ENCODE measurements at places on chromosomes 11 and 22. TPM values are rescaled to one million over a fixed set of nuclear protein-coding genes. Genes with fewer than 3 reads are reported as not detected.

DNA sequence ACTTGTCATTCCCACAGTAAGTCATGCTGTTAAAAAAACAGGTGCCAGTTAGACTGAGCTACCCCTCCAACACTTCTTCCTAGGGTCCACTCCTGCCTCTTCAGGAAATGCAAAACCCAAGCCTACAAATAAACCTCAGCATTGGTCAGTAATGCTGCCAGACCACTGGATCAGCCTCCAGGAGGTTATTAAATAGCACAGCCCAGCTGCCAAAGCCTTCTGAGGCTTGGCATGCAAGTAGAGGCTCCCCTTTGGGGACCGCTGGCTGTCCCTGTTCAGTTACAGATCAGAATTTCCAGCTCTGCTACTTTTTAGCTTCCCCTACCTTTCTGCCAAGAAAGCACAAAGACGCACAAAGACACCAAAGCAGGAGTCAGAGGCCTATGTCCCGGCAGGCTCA is 33.3 kb downstream of the ABTB2 start:
- no peak for DNase-seq

DNA sequence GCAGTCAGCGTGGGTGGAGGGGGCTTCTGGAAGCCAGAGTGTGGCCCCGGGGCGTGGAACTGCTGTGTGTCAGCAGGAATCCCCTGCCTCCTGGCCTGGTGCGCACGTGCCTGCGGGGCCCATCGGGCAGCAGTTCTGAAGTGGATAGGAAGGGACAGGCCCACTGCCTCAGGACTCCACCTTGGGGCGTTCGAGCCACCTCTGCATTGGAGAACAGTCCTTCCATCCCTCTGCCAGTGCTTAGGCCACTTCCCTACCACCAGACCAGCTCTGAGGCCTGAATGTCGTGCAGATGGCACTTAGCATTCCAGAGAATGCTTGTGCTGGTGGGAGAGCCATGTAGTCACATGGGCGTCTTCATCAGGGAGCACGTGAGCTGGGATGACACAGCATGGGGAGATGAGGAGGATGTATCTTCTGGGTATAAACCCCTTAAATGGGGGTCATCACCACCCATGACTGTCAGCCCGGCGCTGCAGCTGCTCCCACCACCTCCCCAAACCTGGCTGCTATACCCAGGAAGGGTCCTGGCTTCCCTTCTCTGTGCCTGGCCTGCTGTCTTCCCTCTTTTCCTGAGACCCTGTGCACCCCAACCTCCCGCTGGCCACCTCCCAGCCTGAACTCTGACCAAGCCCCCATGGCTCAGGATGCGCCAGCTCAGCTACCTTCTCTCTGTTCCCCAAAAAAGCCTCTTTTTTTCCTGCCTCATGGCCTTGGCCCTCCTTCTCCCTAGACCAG is 9.7 kb downstream of the INCENP start:
- no peak for DNase-seq

The TPH1 gene
- total RNA-seq = 0.89 TPM

The FSHB gene
- not detected for total RNA-seq

The PATE3 gene
- not detected for total RNA-seq

Measured in sciatic nerve (tissue), 2 donors.